K562 (cell line): ENCODE measurements at places on chromosomes 3 and 15. TPM values are rescaled to one million over a fixed set of nuclear protein-coding genes. Genes with fewer than 3 reads are reported as not detected.

DNA sequence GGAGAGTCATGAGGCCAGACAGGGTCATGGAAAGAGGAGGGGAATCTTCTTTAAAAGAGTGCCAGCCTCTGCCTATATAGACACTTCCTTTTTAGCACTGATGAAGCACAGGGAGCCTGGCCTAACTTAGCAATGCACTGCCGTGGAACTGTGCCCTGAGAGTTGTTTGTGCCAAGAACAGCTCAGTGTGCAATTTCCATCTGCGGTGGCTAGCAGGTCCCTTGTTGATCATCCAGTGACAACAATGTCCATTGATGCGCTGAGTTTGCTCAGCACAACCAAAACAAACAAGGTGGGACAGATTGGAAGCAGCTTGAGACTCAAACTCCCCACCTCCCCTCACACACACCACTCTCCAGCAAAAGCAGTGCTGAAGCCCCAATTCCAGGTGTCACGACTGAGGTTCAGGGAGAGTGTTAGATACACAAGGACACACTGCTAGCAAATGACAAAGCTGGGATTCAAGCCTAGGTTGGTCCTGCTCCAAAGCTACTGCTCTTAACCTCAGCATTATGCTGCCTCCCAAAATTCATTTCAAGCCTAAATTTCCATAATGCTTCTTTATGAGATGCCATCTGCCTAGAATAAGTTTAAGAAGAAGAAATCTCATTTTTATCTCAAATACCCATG is 316.6 kb upstream of the UBE2E2 start:
- DNase-seq = no peak

USP50 gene
- not detected in 2 replicates for total RNA-seq

- no peak for DNase-seq
These were observed 56.5 kb upstream of the ABHD17C start for GRCh38 chr15:80638553-80639167.

DNA sequence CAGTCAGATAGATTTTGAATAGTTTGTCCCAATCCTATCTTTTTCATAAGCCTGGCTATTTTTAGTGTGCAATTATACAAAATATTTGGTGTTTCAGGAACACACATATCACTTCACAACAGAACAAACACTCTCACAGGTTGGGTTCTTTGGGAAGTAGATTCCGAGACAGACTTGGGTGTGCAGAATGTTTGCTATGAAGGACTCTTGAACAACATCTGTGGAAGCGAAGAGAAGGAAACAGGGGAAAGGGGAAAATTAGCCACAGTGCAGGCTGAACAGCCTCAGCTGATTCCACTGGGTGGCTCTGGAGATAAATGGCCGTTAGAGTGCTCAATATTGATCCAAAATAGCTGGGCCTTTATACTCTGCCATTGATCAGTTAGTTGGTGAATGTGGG is 61.8 kb downstream of the GUCA1C start:
- DNase-seq = no peak

- no peak for DNase-seq
These were observed 52.1 kb upstream of the EPHB1 start for GRCh38 chr3:134743006-134743405.

- no peak for DNase-seq
These were observed 334.6 kb downstream of the GABRB3 start for GRCh38 chr15:26438316-26438715.

DNA sequence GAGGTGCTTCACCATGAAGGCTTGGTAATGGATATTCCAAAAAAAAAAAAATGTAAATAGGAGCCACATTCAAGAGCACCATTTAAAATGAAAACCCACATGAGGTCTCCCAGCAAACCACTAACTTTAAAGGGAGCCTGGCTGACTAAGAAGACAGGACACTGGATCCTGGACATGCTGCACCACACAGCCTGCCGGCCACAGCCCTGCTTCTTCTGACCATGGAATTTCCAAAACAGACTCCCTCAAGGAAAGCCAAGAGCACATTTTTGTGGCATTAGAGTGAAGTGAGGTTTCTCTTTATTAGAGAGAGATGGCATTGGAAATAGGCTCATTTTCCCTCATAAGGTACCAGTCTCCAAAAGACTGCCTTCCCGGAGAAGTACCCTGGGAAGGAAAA is 113.9 kb downstream of the RORA start:
- DNase-seq = no peak

RETNLB gene
- total RNA-seq = not detected in 2 replicates

CTXND1 gene
- total RNA-seq = not detected in 2 replicates

C3orf22 gene
- total RNA-seq = not detected in 2 replicates

SUSD5 gene
- total RNA-seq = not detected in 2 replicates

DNA sequence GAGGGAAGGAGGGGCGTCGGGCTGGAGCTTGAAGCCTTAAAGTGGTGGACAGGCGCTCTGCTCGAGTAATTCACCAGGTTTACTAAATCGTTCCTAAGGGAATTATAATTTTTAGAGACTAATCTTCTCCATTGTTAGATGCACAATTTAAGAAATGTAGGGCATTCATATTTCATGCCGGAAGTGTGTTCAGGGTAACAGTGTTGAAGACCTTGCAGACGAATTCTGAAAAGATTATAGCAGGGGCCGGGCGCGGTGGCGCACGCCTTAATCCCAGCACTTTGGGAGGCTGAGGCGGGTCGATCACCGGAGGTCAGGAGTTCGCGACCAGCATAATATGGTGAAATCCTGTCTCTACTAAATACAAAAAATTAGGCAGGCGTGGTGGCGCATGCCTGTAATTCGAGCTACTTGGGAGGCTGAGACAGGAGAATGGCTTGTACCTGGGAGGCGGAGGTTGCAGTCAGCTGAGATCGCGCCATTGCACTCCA is 365 bp upstream of the GTF2A2 start:
- DNase-seq = no peak

BUB1B gene
- total RNA-seq = 72.8 and 75.6 TPM in 2 replicates

IGSF10 gene
- 0.33 and 0.63 TPM in 2 replicates for total RNA-seq

NRG4 gene
- 1.5 TPM in 2 replicates for total RNA-seq

- DNase-seq = no peak
These were observed 62.1 kb upstream of the SPRED1 start for GRCh38 chr15:38190501-38190900.

DNA sequence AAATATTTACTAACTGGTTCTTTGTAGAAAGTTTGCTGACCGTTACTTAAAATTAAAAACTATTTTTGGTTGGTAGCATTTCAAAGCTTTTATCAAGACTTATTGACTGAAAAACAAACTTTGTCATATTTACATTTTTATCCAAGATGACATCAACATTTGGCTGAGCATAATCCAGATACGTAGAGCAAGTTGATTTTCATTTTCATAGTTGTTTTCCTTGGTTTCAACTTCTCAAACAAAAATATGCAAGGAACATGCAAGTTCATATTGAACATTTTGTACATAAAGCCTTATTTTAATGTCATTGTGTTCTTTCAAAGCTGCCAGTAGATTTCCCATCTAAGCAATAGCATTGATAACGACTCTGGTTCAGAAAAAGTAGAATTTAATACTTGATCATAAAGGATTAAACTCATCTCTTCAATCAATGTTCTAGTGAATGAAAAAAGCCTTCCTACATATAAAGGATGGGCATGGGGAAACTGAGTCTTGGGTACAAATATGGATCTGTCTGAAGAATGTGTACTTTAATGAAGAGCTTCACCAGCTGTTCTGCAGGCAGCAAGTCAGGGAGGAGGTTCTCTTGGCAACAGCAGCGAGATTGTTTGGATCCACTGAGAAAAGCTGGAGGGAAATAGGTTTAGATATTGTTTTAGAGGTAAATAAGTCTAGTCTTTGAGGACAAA is 5.6 kb downstream of the RAB8B start:
- no peak for DNase-seq

- no peak for DNase-seq
These were observed 123.4 kb downstream of the EEFSEC start for GRCh38 chr3:128276577-128277183.

DNA sequence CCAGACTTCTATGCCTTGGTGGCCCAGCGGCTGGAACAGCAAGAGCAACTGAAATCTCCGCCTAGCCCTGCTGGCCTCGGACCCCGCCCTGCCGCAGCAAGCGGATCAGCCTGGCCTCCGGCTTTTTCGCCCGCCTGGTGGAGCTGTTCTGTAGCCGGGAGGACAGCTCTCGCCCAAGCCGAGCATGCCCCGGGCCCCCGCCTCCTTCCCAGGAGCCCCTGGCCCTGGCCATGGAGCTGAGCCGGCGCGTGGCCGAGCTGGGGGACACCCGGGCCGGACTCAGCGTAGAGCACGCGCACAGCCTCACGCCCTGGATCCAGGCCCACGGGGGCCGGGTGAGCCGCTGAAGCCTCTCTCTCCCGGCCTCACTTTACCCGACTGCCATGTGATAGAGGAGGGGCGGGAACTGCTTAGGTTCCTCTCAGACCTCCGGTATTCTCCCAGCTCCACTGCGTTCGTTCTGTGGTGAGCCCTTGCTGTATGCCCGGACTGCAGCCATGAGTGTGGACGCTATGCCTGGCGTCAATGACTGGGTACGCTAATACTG is 24.1 kb upstream of the MRPL3 start:
- DNase-seq = peak; percentile 57

DNA sequence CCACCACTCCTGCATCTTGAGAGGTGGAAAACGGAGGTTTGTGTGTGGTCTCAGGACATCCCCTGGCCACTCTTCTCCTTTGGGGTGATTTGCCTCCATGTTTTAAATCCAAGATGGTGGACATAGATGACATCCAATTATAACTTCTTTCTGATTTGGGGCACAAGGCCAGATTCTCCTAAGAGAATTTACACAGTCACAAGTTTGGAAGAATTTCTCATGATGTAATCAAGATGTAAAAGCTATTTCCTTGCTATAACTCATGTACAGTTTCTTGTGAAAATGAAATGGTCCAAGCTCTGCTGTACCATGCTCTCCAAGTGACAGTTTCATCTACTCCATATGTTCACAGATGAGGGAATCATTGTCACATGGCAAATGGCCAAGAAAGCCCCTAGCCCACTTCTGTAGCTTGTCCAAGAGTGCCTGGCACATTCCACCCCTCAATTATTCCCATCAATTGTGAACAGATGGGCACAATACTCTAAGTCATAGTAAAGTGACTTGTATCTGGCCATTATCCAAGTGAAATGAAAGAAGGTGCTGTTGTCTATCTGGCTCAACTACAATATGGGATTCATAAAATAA is 134.6 kb upstream of the ROPN1 start:
- no peak for DNase-seq

DNA sequence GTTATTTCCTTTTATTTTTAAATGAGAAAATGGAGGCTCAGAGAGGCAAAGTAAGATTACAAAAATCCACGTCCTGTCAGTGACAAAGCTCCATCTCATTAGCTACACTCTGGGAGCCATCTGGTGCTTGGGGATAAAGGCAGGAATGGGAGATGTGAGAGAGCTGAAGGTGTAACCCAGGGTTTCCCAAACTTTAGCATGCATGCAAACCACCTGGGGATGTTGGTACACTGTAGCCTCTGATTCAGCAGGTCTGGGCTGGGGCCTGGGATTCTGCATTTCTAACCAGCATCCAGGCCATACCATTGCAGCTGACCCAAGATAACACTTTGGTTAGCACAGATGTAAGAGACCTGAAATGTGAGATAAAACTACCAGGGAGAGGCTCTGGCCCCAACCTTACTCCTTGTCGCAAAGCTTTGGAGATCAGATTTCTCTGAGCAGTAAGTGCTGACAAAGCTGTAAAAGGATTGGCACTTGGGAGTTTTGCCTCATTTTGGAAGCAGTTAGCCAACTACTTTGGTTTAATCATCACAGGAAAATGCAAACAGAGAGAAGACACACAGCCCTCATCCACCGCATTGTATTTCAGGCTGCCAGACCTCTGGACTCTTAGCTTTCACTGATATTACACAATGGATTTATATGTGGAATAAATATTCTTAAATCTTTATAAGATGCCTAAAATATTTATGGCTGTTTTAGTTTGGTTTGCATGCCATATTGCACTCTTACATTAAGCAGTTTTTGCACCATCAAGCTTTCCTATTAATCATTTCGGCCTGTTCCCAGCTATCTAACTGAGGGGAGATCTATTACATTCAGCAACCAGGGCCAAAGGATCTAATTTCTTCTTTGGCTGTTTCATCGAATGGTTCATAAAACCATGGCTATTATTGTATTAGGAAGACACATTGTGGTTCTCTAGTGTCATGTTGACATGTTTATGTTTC is 263.0 kb downstream of the EBLN2 start:
- DNase-seq = no peak

DNA sequence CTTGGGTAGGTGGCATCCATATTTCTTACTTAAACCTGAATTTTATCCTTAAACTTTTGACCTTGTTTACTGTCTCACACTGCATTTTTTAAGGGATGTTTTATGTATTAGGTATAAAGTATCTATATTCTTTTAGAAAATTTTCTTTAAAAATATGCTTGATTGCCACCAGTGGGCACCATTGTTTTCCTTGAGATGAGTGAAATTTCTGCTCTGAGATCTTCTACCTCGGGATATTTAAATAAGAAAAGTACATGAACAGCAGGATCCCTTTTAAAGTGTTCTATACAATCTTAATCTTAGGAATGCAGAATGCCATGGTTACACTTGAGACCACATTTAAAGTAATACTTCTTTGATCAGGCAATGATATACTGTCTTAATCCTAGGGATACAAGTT is 108.7 kb downstream of the SLMAP start:
- DNase-seq = peak; percentile 6
